ENCODE measurements at places on chromosomes 11 and 22.

- no peak for DNase-seq
Measured at GRCh38 chr11:129722529-129722928, 93.1 kb upstream of the TMEM45B start.

- DNase-seq, result no peak
Measured at GRCh38 chr22:19807161-19807913, 46.8 kb downstream of the TBX1 start.

- no peak for DNase-seq
Measured at GRCh38 chr11:79313530-79313913, 127.3 kb downstream of the TENM4 start.

DNA sequence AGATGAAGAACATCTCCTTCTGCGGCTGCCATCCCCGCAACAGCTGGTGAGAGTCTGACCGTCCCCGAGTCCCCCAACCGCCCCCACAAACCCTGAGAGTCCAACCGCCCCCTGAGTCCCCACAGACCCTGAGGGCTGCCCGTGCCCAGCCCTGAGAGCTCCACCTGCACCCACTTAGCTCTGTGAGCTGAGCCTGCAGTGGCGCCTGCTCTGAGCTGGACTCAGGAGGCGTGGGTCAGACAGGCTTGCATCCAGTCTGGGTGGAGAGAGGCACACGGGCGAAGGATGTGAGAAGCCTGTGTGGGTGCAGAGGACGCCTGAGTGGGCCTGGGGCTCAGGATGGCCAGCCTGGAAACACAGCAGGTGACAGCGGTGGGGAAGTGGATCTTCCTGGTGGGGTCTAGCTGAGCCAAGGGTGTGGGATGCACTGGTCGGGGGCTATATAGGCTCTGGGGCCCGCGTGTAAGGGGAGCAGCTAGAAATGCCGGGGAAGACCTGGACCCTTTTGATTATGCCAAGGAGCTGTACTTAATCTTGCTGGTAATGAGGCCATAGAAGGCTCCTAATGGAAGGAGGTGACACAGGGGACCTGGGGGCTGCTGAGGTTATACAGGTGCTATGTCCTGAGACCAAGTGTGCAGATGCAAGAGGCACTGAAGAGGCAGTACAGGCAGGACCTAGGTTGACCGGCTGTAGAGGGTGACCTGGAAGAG lies 6.5 kb downstream of the MAPK8IP2 start:
- no peak for DNase-seq

DNA sequence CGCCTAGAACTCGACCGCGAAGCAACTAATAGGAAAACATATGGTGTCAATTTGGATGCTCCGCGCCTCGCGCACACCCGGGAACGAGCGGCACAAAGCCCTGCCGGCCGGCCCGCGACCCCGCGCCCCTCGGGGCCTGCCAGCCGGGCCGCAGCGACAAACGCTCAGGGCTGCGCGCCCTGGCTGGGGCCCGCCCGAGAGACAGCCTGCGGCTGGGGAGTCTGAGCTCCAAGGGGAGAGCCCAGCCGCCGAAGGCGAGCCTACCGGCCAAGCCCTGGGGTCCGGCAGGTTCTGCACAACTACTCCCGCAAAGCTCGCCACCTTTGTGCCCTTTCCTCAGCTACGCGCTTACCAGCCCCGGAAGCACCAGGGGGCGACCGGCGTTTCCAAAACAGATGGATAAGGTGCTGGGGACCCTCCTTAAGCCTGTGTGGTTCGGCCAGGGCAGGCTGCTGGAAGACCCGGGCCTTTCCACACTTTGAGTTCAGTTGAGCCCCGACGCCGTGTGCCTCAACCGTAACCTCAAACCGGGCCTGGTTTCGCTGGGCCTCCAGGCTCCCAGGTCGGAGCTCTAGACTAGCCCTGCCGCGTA lies 6.0 kb downstream of the PAX6 start:
- no peak for DNase-seq

- DNase-seq, result no peak
Measured at GRCh38 chr11:134719397-134719796, 307.4 kb upstream of the B3GAT1 start.

Data from stimulated activated effector memory CD8-positive, alpha-beta T cell treated with anti-CD3 and anti-CD28 coated beads, Interleukin-12 subunit alpha, Interleukin-12 subunit beta, amount 100 ng/mL, for 72 hours (primary cell).